ENCODE measurements at places on chromosomes 12 and 14.
A peak's percentile ranks its signal among the peaks of the same experiment; 100 is the strongest.

DNA sequence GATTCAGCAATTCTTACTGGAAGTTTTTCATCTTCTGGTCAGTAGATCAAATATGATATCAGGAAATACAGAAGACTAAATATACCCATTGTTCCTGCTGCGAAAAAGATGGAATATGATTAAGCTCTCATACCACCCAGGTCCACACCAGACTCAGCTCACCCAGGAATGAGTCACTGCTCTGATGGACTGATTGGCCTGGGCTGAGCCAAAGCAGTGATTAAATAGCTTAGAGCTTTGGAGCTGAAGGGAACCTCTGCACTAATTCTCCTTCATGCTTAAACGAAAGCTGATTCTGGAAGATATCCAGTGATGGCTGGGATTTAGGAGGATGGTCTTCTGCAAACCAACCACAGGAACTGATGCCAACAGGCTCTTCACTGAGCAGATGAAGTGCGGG lies 62.0 kb upstream of the SYT1 start:
- no peak for DNase-seq

- no peak for DNase-seq
Measured at GRCh38 chr12:122312926-122313325, 46.6 kb upstream of the VPS33A start.

GRCh38 chr12:92221656-92222315 lies 76.1 kb upstream of the BTG1 start:
- DNase-seq, result no peak

GRCh38 chr14:77613201-77613600 lies 3.2 kb downstream of the SPTLC2 start:
- DNase-seq, result no peak

- peak; percentile 41 for DNase-seq
Measured at GRCh38 chr14:36580856-36581831, 1.3 kb downstream of the NKX2-8 start.

GRCh38 chr14:101365329-101366158 lies 195.8 kb upstream of the DIO3 start:
- no peak for DNase-seq
